Aorta (tissue), 5 donors: ENCODE measurements at places on chromosomes 5 and 9.

DNA sequence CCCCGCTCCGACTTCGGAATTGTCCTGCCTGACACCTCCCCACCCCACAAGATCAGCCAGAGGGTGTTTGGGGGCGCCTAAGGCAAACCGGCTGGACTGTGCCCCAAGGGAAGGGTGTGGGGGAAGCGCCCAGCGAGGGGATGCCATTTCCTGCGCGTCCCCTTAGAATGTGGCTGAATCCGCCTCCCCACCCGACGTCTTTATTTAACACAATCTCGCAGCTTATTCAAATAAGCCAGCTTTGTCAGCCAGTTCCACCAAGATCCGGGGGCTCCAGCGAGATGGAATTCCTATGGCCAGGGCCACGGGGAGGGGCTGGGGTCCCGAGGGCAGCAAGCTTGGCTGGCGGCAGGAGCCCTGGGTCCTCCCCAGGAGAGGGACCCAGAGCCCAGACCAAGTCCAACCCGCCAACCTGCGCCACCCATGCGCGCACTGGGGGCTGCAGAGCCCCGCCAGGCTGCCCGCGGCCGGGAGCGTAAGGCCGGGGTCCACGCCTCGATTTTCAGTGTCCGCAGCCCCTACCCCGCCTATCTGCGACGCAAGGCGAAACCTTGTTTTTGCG, 7.4 kb downstream of the IRX4 start:
- no peak overlapping the region for H3K27ac ChIP-seq
- no peak for DNase-seq
- no peaks in the 10 kb centered on the region for H3K27me3 ChIP-seq
- H3K4me1 ChIP-seq: no peaks in the 10 kb centered on the region
- no peak overlapping the region for H3K4me3 ChIP-seq

GRCh38 chr5:58708456-58708855, 125.6 kb downstream of the RAB3C start:
- H3K4me3 ChIP-seq: no peak overlapping the region
- no peaks in the 10 kb centered on the region for H3K27me3 ChIP-seq
- H3K27ac ChIP-seq: no peak overlapping the region

DNA sequence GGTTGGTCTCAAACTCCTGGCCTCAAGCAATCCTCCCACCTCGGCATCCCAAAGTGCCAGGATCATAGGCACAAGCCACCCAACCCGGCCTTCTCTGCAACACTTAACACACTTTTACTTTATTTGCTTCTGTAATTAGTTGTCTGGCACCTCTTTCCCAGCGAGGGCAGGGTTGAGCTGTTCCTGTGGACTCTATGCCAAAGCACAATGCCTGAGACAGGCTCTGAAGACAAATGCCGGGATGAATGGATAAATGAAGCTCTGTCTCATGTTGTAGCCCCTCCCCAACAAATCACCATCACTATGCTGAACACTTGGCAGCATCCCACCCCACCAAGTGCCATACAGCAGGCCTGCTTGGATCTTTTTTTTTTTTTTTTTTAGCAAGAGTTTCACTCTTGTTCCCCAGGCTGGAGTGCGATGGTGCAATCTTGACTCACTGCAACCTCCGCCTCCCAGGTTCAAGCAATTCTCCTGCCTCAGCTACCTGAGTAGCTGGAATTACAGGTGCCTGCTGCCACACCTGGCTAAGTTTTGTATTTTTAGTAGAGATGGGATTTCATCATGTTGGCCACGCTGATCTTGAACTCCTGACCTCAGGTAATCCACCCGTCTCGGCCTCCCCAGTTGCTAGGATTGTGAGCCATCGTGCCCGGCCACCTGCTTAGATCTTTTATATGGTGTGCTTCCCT, 21.3 kb downstream of the GPX3 start:
- H3K27ac ChIP-seq: no peak overlapping the region
- H3K4me3 ChIP-seq: no peak overlapping the region
- DNase-seq: peak; percentile 42
- no peaks in the 10 kb centered on the region for H3K27me3 ChIP-seq
- H3K4me1 ChIP-seq: no peaks in the 10 kb centered on the region

GRCh38 chr5:154624341-154624740, 130.8 kb upstream of the LARP1 start:
- H3K4me1 ChIP-seq: no peaks in the 10 kb centered on the region
- no peaks in the 10 kb centered on the region for H3K27me3 ChIP-seq
- H3K4me3 ChIP-seq: no peak overlapping the region
- no peak overlapping the region for H3K27ac ChIP-seq

- H3K4me1 ChIP-seq: no peaks in the 10 kb centered on the region
- no peak for DNase-seq
- H3K27me3 ChIP-seq: no peaks in the 10 kb centered on the region
- H3K27ac ChIP-seq: peak overlapping the region; percentile 6
These were observed 43.0 kb upstream of the HTR4 start for GRCh38 chr5:148697180-148697808.

GRCh38 chr5:18944771-18945170, 1043.2 kb downstream of the CDH18 start:
- no peaks in the 10 kb centered on the region for H3K4me1 ChIP-seq
- H3K4me3 ChIP-seq: no peak overlapping the region
- H3K36me3 ChIP-seq: no peaks in the 10 kb centered on the region
- no peak overlapping the region for H3K27ac ChIP-seq

DNA sequence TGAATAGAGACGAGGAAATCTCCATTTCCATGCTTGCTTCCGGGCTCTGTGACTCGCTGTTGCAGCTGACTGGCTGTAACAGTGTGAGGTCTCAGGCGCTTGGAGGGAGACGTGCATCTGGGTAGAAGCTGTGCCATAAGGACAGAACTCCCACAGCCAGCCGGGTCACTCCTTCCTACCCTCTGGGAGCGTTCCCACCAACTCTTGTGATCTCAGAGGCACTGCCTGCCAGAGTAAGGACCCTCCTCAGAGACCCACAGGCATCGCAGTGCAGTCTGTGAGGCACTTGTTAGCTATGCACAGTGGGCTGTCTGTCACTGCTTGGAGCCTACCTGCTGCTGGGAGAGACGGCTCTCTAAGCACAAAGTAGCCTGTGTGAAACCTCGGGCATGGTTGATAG, 203.4 kb upstream of the SEMA6A start:
- H3K27me3 ChIP-seq: no peaks in the 10 kb centered on the region
- no peak for DNase-seq
- H3K27ac ChIP-seq: no peak overlapping the region
- no peaks in the 10 kb centered on the region for H3K4me1 ChIP-seq
- H3K4me3 ChIP-seq: no peak overlapping the region

DNA sequence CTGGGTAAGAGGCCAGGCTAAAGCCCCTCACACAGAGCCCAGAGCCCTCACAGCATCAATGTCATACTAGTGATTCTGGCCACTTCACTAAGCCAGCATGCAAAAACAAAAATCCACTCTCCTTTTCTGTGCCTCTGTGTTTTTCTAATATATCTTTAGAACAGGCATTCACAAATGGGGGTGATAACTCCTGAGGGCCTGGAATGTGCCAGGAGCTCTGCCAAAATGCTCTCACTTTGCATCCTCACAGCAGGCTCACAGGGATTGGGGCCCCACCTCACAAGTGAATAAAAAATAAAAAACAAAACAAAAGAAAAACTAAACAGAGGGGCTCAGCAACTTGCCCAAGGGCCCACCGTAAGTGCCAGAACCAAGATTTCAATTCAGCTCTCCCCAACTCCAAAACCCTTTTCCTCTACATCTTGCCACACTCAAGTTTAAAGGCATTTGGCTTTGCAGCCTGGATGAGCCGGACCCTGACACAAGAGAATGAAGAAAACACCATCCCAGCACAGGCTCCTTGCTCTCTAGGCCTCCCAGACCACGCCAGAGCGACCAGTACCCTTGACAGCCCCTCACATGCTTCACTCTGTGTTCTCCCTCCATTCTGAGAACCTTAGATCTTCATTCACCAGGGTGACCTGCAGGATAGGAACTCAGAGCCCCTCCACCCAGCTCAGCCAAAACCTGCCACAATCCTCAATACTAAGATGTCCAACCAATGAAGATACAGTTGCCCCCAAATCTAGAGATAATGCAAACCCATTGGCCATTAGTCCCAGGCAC, 51.3 kb downstream of the SAXO1 start:
- no peak overlapping the region for H3K4me3 ChIP-seq
- H3K27me3 ChIP-seq: no peaks in the 10 kb centered on the region
- no peak for DNase-seq
- peaks cover 11% of the 10 kb centered on the region for H3K4me1 ChIP-seq
- H3K27ac ChIP-seq: no peak overlapping the region

DNA sequence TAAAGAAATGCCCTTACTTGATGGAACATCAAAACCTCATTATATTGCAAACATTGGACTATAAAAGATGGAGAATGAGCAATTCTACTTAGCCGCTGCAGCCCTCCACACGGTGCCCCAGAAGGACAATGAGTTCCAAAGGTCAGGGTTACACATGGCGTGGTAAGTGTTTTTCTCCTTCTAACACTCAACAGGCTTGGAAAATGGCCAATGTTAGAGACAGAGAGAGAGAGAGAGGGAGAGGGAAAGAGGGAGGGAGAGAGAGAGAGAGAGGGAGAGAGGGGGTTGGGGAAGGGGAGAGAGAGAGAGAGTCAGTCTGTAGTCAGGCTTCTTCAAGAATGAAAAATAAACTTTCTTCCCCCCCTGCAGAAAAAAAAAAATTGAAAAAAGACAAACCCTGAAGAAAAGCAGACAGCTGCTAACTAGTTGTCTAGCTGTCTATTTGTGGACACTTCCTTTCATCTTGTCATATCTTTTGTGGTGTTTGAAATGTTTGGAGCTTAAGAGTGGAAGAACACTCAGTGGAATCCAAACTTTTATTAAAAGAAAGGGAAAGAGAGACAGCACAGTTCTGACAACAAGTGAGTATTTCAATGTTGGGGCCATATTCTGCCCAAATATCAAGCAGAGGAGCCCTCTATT, 324.8 kb downstream of the TMEM38B start:
- no peaks in the 10 kb centered on the region for H3K36me3 ChIP-seq
- no peaks in the 10 kb centered on the region for H3K4me1 ChIP-seq
- no peaks in the 10 kb centered on the region for H3K27me3 ChIP-seq
- no peak overlapping the region for H3K27ac ChIP-seq
- no peak overlapping the region for H3K4me3 ChIP-seq

- H3K27me3 ChIP-seq: no peaks in the 10 kb centered on the region
- no peak overlapping the region for H3K27ac ChIP-seq
- no peak for DNase-seq
- no peaks in the 10 kb centered on the region for H3K4me1 ChIP-seq
- no peaks in the 10 kb centered on the region for H3K36me3 ChIP-seq
- H3K4me3 ChIP-seq: no peak overlapping the region
These were observed 60.1 kb upstream of the FCHO2 start for GRCh38 chr5:72895758-72896157.

- no peaks in the 10 kb centered on the region for H3K36me3 ChIP-seq
- H3K27ac ChIP-seq: no peak overlapping the region
- no peaks in the 10 kb centered on the region for H3K4me1 ChIP-seq
- H3K4me3 ChIP-seq: no peak overlapping the region
- DNase-seq: peak; percentile 82
These were observed 195.7 kb downstream of the CDK5RAP2 start for GRCh38 chr9:120383999-120384924.

- no peak overlapping the region for H3K27ac ChIP-seq
- no peaks in the 10 kb centered on the region for H3K4me1 ChIP-seq
- H3K36me3 ChIP-seq: no peaks in the 10 kb centered on the region
- no peaks in the 10 kb centered on the region for H3K27me3 ChIP-seq
- no peak overlapping the region for H3K4me3 ChIP-seq
These were observed 10.1 kb upstream of the GRIA1 start for GRCh38 chr5:153480401-153480800.

DNA sequence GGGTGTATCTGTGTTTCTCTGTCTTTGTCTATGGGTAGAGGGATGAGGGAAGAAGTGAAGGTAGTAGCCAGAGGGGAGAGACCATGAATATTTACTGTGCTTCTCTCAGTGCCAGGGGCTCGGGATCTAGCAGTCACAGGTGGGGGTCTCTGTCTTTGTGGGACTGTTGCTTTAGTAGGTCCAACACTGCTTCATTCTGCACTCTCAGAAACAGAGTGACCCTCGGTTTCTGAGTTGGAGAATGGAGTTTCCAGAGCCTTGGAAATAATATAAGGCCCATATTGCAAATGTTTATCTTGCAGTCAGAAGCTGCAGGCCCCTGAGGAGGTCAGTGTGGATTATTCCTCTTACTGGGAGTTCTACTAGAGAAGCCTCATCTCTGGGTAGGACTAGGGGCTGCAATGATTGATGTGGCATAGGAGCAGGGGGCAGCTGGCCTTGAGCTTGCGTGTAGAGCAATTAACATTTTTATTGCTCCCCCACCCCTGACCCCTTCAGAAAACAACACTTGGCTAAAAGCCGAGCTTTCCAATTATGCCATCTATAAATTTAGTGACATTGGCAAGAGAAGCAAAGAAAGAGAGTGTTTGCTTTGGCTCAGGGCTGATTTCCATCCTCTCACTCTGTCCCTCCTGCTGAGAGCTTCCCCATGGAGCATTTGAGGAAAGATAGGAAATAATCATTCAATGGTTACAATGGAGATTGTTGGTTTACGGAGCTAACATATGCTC, 55.0 kb upstream of the TRPC7 start:
- H3K4me3 ChIP-seq: no peak overlapping the region
- DNase-seq: no peak
- H3K4me1 ChIP-seq: no peaks in the 10 kb centered on the region
- no peaks in the 10 kb centered on the region for H3K36me3 ChIP-seq
- no peaks in the 10 kb centered on the region for H3K27me3 ChIP-seq

DNA sequence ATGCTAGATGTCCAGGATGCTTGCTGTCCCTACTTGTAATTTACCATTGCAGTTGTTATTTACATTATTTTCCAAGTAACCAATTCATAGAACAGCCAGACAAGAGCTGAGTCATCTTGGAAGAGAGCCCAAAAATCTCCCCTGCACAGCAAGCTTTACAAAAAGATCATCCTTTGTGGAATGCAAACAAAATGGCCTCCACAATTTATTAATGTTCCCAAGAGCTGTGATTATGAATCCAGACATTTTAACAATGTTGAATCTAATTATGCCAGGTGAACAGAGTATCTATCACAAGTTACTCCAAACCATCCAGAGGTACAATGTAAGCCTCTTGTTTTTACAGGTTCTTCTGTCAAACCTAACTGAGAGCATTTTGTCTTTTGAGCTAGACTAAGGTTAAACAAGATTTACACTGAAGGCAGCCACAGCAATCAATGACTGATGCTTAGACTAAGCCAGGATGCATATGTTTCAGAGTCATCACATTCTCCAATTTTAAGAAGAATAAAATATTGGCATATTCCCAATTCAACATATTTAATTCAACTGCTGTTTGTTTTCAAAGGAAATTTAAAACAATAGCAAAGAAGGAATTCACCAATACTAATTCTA, 95.3 kb upstream of the SLC12A2 start:
- no peaks in the 10 kb centered on the region for H3K4me1 ChIP-seq
- H3K27ac ChIP-seq: no peak overlapping the region
- H3K36me3 ChIP-seq: no peaks in the 10 kb centered on the region
- DNase-seq: no peak
- H3K4me3 ChIP-seq: no peak overlapping the region
- no peaks in the 10 kb centered on the region for H3K27me3 ChIP-seq

GRCh38 chr9:94650949-94651348, 11.6 kb upstream of the FBP1 start:
- H3K27ac ChIP-seq: no peak overlapping the region
- no peak for DNase-seq
- no peaks in the 10 kb centered on the region for H3K36me3 ChIP-seq
- no peaks in the 10 kb centered on the region for H3K27me3 ChIP-seq

GRCh38 chr5:142360607-142361120, 35.8 kb upstream of the SPRY4 start:
- peaks cover 2% of the 10 kb centered on the region for H3K4me1 ChIP-seq
- no peak overlapping the region for H3K27ac ChIP-seq
- no peak overlapping the region for H3K4me3 ChIP-seq
- no peaks in the 10 kb centered on the region for H3K36me3 ChIP-seq
- DNase-seq: no peak

GRCh38 chr5:140988100-140988499, 21.8 kb downstream of the PCDHAC2 start:
- no peaks in the 10 kb centered on the region for H3K4me1 ChIP-seq
- no peak for DNase-seq
- no peaks in the 10 kb centered on the region for H3K36me3 ChIP-seq
- H3K4me3 ChIP-seq: no peak overlapping the region
- H3K27ac ChIP-seq: no peak overlapping the region
